HFF-Myc (cell line): ENCODE measurements at places on chromosomes 13 and 19.

- DNase-seq: no peak
Observed at GRCh38 chr13:101382701-101383100, 33.6 kb downstream of the NALCN start.

GRCh38 chr19:30394481-30395151 is 22.4 kb downstream of the ZNF536 start:
- no peak for DNase-seq

DNA sequence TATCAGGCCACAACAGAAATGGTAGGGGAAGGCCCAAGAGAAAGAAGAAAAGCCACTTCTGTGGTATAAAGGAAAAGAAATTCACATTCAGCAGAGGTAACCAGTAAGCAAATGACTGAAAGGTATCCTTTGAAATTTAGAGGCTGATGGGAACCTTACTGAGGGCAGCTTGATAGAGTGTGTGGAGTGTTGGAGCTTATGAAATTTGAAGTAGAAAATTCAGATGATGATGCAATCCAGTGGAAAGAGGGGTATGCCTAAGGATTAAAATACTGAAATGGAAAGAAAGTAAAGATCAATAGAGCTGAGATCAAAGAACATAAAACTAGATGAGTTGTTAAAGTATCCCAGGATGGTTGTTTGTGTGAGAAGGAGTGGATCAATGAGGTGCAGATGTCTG is 42.8 kb upstream of the RFXAP start:
- no peak for DNase-seq

- peak; percentile 71 for DNase-seq
Observed at GRCh38 chr19:40433391-40434216, 7.8 kb upstream of the SERTAD1 start.

DNA sequence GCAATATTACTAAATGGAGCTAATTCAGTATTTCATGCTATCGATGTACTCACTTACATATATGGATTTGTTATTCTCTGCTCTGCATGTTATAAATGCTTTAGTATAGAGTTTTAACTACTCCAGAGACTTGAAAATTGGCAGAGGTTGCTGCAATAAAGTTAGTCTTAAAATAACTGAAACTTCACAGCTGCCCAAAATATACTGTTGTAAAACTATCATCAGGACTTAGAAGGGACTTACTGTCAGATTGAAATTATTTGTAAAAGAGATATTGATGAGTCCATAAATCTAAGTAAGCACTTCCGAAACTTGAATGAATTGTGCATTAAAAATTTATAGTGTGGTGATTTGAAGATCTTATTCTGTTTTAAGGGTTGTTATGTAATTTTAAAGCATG is 1178.2 kb upstream of the PCDH20 start:
- no peak for DNase-seq

DNA sequence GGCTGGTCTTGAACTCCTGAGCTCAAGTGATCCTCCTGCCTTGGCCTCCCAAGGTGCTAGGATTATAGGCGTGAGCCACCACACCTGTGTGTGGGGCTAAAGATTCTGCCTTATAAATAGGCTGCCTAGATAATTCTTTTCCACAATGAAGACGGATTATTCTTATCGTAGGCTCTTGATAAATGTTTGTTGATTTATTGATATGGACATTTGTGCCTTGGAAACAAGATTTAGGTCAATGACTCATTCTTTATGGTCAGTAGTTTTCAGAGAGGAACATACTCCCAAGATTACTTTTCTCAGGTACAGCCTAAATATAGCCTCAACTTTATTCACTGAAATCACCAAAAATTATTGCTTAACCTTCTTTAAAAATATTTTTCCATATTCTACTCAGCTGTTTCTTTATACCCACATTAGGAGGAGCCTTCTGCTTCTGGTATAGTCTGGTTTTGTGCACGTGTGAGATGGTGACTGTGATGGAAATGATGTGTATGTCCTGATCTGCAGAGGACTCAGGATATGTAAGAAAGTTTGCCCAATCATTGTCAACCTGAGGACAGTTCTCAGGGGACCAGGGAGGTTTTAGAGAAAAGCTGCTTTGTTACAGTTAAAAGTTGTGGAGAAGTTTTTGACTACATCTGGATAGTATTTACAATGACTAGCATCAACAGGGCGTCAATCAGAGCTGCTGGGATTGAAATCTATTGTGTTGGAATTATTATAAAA is 208.9 kb downstream of the DNAJC15 start:
- DNase-seq: no peak
